Stimulated activated CD4-positive, alpha-beta T cell treated with anti-CD3 and anti-CD28 coated beads, TNF-alpha, amount 100 ng/mL, for 24 hours (primary cell): ENCODE measurements at places on chromosomes 16 and 17.

- no peak for DNase-seq
Measured at GRCh38 chr17:70099294-70099693, 24.3 kb downstream of the KCNJ16 start.

DNA sequence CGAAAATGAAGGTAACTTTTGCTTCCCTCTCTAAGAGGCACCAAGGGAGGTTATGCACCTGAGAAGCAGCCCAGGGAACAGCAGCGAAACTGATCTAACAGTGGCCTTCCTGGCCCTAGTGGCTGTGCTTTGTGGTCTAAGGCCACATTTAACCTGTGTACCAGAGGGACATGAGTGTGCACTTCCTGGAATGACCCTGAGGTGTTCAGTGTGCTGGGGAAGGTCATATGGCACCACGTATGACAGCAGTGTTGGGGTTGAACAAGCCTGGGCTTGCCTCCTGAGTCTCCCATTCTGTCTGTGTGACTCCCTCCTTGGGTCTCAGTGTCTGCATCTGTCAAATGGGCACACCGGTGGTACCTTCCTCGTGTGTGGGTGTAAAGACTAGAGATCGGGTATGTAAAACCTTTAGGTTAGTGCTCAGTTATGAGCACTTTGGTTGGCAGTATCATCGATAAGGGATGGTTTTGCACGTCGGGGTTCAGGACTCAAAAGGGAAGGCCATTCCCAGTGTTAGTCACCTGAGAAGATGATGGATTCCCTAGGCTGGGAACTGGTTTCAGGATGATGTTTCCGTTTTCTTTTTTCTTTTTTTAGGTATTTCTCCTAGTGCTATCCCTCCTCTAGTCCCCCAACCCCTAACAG, 31.9 kb downstream of the PLCG2 start:
- no peak for DNase-seq

- DNase-seq: no peak
Measured at GRCh38 chr16:77663711-77664110, 58.6 kb upstream of the NUDT7 start.

- no peak for DNase-seq
Measured at GRCh38 chr17:54482843-54483242, 417.8 kb upstream of the TOM1L1 start.

DNA sequence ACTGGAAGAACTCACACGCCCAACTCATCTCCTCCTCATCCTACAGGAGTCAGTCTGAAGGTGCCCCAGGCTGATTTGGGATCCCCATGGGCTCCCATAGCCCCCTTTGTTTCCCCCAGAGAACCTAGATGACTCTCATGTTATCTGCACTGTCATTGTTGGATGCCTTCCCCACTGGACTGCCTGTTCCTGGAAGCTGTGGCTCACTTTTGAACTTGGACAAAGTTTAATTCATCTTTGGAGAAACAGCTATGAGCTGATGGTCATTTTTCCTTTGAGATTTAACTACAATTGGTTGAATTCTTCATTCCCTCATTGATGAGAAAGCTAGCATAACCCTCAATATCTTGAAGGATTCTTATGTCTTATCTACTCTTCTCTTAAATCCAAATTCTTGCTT, 186.6 kb downstream of the SALL1 start:
- DNase-seq: no peak

DNA sequence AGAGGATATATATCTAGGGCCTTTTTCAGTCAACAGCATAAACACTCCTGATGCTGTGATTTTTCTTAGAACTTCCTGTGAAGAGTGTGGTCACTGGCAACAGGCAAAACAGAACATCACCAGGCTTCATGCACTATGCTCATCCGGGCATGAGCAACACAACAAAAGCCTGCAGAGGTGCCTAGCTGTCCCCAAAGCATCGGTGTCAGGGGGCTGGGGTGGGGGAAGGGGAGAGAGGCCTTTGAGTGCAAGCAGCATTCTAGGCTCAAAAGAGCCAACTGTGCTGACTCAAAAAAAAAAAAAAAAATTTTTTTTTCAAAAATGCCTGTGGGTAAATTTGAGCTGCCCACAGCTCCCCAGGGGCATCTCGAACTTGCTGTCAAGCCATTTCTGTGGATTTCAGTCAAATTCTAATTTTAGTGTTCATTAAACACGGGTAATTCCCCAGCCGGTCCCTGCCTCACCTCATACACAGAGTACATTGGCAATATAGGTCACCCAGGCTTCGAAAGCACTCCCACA, 194.6 kb upstream of the DYNLRB2 start:
- DNase-seq: no peak

- DNase-seq: no peak
Measured at GRCh38 chr17:63820963-63821561, 6.2 kb upstream of the PSMC5 start.

GRCh38 chr17:40818343-40818732, 4.1 kb downstream of the KRT10 start:
- DNase-seq: no peak

GRCh38 chr17:40062329-40063186, at the start of gene THRA:
Gene THRA, plus strand, starts transcription at chr17:40062965. Its CDS starts 11,524 bp downstream, at chr17:40074489.
- DNase-seq: no peak

- no peak for DNase-seq
Measured at GRCh38 chr17:14299280-14300141, 1.4 kb upstream of the HS3ST3B1 start.

- no peak for DNase-seq
Measured at GRCh38 chr16:1054660-1055556, 17.6 kb upstream of the SSTR5 start.

DNA sequence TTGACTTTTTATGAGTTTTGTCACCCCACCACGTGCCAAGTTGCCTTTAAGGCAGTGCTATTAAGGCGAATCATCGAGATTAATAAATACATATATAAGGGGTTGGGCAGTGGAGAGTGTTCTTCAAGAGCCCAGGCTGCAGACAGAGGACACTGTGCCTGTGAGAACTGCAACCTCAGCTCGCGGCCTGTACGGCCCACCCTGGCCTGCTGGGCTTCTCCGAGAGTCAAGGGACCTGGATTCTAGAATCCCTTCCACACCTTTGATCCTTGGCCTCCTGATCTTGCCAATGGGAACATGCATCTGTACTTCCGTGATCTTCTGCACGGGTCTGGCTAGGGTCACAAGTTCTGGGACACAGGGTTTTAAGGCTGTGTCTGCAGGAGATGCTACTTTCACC, 54.5 kb downstream of the IRX5 start:
- DNase-seq: no peak

DNA sequence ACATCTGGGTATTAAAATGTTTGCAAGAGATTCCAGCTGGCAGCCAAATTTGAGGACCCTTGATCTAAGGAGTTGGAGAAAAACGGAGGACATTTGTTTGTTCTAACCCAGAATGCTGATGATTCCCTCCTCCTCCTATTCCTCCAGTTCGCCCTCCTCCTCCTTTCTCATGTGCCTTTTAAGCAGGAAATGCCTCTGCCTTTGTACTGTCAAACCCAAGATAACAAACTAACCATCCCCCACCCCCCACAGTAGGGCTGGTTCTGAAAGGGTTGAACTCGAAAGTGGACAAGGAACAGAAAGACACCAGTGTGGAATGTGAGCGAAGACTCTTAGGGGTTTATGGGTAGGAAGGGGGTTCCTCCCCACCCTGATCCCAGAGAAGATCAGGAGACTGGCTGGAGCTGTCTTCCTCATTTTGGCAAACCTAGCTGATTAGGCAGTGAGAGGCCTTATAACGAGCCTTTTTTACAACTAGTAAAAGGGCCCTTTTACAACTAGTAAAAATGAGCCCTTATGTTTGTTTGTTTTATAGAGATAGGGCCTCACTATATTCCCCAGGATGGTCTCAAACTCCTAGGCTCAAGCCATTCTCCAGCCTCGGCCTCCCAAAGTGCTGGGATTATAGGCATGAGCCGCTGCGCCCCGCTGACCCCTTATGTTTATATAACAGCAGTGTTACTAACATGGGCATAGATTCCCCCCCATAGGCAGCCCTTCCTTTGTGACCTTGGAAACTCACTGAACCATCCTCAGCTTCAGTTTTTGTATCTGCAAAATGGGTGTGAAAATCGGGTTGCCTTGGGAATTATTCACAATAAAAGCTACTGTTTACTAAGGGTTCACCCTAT, 975 bp downstream of the CHD9 start:
- DNase-seq: no peak

GRCh38 chr16:15542261-15542660, 100.7 kb downstream of the MARF1 start:
- no peak for DNase-seq

DNA sequence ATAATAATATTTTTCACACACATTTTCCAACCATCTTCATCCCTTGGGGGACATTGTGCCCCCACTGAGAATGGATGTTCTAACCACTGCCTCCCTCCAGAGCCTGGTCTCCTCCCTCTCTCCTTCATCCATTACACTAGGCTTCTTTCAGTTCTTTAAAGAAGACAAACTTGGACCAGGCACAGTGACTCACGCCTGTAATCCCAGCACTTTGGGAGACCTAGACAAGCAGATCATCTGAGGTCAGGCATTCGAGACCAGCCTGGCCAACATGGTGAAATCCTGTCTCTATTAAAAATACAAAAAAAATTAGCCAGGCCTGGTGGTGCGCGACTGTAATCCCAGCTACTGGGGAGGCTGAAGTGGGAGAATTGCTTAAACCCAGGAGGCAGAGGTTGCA, 6.5 kb downstream of the ALOX15 start:
- no peak for DNase-seq

DNA sequence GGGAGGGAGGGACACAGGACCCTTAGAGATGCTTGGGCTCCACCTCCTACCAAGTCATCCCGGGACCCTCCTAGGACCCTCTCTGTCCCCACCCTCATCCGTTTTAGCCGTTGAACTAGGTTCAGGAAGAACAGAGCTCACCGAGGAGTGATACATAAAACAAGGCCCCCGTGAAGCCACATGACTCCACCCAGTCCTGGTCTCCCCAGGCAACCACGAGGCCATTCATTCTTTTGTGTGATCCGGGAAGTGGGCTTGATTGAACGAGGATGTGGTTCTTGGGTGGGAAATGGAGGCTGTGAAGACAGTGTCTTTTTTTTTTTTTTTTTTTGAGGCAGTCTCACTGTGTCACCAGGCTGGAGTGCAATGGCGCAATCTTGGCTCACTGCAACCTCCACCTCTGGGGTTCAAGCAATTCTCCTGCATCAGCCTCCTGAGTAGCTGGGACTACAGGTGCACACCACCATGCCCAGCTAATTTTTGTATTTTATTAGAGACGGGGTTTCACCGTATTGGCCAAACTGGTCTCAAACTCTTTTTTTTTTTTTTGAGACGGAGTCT, 14.8 kb downstream of the TRARG1 start:
- DNase-seq: no peak

DNA sequence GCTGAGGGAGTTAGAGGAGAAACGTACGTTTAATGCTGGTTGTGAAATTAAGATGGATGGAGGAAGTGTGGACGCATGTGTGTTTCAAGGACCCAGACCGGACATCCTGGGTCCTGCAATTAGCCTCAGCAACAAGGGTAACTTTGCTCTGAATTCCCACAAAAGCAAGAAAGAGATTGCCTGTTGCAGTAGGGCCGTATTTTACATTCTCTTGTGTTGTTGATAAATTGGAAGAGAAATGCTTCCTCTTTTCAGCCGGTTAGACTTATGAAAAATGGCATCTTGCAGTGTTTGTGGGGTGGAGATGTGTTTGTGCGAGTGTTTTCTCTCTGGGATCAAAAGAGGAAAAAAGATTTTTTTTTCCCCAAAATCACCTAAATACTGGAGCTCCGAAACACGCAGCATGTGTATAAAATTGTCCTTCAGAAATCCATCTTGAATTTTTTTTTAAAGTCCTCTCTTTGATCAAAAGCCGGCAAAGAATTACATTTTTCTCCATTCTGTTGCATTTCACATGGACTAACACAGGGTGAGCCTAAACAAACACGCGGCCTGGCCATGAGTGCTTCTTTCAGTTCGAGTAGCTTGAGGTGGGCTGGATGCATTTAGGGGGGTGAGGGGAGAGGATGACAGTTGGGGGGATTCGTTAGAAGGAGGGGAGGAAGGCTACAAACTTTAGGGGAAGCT, 251.6 kb downstream of the C16orf95 start:
- no peak for DNase-seq

- DNase-seq: no peak
Measured at GRCh38 chr17:19618015-19618414, 30.5 kb upstream of the ALDH3A2 start.

- DNase-seq: no peak
Measured at GRCh38 chr17:3986270-3986938, 22.2 kb upstream of the ATP2A3 start.
